ENCODE measurements at places on chromosomes 4 and X. TPM values are rescaled to one million over a fixed set of nuclear protein-coding genes. Genes with fewer than 3 reads are reported as not detected.

- no peaks in the 10 kb centered on the region for H3K4me1 ChIP-seq
- no peak overlapping the region for H3K27ac ChIP-seq
- DNase-seq, result no peak
- no peak overlapping the region for H3K4me3 ChIP-seq
Measured at GRCh38 chrX:150255441-150256296, 107.4 kb upstream of the MAMLD1 start.

DNA sequence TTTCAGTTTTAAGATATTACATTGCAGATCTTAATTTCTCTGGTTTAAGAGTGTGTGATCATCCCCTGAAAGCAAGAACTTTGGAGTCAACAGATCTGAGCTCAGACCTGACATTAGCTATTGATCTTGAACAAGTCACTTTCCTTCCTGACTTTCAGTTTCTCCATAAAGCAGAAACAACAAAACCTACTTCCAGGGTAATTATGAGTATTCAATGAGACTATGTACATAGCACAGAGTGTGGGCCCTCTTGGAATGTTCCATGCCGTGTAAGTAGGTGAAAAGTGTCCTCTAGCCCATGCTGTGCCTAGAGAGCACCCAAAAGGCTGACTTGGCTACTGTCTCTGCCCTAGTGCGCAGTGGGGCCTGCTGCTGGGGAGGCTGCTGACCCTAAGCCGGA lies 188.0 kb upstream of the RPL34 start:
- H3K27me3 ChIP-seq, result no peaks in the 10 kb centered on the region
- H3K27ac ChIP-seq, result no peak overlapping the region
- DNase-seq, result no peak
- H3K36me3 ChIP-seq, result no peaks in the 10 kb centered on the region
- peaks cover 5% of the 10 kb centered on the region for H3K4me1 ChIP-seq

- H3K4me3 ChIP-seq, result no peak overlapping the region
- H3K27me3 ChIP-seq, result no peaks in the 10 kb centered on the region
- no peaks in the 10 kb centered on the region for H3K4me1 ChIP-seq
- no peaks in the 10 kb centered on the region for H3K36me3 ChIP-seq
Measured at GRCh38 chr4:66640233-66640990, 904.9 kb downstream of the CENPC start.

GRCh38 chrX:14032406-14032805 lies 2.7 kb upstream of the GEMIN8 start:
- H3K4me3 ChIP-seq, result no peak overlapping the region
- peaks cover 27% of the 10 kb centered on the region for H3K4me1 ChIP-seq
- no peak for DNase-seq
- H3K27me3 ChIP-seq, result no peaks in the 10 kb centered on the region
- no peak overlapping the region for H3K27ac ChIP-seq

DNA sequence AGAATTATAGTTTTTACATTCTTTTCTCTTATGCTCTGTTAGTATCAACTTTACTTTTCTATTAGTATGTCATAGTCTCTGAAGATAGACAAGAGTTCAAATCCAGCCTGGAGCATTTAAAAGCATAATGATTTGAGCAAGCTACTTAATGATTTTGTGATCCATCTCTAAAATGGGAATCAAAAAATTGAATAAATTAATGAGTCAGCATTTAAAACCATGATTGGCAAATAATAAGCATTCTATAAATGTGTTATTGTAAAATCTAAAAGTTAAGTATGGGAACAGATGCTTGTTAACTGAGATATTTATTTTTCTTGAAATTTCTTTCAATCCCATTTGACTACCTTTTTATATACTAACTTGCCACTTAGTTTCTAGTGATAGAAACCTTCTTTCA lies 391.6 kb downstream of the PCDH7 start:
- H3K4me3 ChIP-seq, result no peak overlapping the region
- no peak overlapping the region for H3K27ac ChIP-seq
- peaks cover 18% of the 10 kb centered on the region for H3K4me1 ChIP-seq
- no peak for DNase-seq

GRCh38 chr4:139530833-139531427 lies 25.1 kb downstream of the SETD7 start:
- H3K4me3 ChIP-seq, result no peak overlapping the region
- H3K36me3 ChIP-seq, result peaks cover 40% of the 10 kb centered on the region
- no peak overlapping the region for H3K27ac ChIP-seq

GRCh38 chrX:52346174-52347165 lies 22.4 kb upstream of the XAGE2 start:
- H3K36me3 ChIP-seq, result no peaks in the 10 kb centered on the region
- no peak overlapping the region for H3K27ac ChIP-seq
- DNase-seq, result no peak
- no peak overlapping the region for H3K4me3 ChIP-seq
- H3K4me1 ChIP-seq, result no peaks in the 10 kb centered on the region

DNA sequence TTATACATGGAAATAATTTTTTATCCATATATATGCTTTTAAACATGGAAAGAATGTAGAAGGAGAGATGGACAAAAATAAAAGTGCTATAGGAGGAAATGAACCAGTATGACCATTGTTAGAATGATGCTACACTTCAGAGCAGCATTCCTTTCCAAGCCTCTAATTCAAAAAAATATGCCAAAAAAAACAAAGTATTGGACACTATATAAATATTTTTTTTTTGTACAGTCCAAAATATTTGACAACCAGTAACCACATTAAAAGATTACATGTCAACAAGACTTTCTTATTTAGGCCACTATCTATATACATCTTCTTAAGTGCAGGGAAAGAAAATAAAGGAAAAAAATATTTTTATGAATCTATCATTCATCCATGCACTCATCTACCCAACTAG lies 198.6 kb downstream of the LRBA start:
- no peaks in the 10 kb centered on the region for H3K36me3 ChIP-seq
- no peaks in the 10 kb centered on the region for H3K4me1 ChIP-seq
- H3K4me3 ChIP-seq, result no peak overlapping the region
- no peak overlapping the region for H3K27ac ChIP-seq

GRCh38 chr4:99447079-99447478 lies 11.9 kb upstream of the ADH7 start:
- H3K36me3 ChIP-seq, result no peaks in the 10 kb centered on the region
- no peak overlapping the region for H3K4me3 ChIP-seq
- H3K27me3 ChIP-seq, result no peaks in the 10 kb centered on the region
- H3K27ac ChIP-seq, result no peak overlapping the region

DNA sequence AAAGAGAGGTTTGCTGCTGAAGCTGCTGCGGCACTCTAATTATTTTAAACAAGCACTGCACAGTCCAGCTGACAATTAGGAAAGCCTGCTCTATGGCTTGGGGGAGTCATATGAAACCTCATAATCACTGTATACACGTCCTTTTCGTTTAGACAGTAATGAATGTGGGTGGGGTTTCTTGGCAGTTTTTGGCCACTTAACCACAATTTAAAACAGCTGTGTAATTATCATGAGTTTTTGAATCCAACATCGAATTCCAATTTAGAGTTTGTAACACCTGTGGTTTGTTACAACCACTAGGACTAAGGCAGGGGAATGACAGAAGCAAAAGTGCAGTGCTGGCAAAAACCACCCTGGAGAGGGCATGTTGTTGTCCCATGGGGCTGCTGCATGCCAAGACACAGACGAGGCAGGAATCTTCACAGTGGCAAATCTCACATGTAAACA lies 99.5 kb downstream of the CXXC4 start:
- no peaks in the 10 kb centered on the region for H3K27me3 ChIP-seq
- H3K4me3 ChIP-seq, result no peak overlapping the region
- H3K36me3 ChIP-seq, result no peaks in the 10 kb centered on the region
- DNase-seq, result no peak
- no peak overlapping the region for H3K27ac ChIP-seq
- H3K4me1 ChIP-seq, result peaks cover 8% of the 10 kb centered on the region

HSPA4L gene
- 16.1 TPM for total RNA-seq

SETD7 gene
- 50.7 TPM for total RNA-seq

Data from left ventricle myocardium inferior (tissue), 1 donor.